ENCODE measurements at places on chromosomes 1 and 21.

GRCh38 chr1:228316589-228317387 is 89.8 kb downstream of the TRIM11 start:
- no peak for DNase-seq

DNA sequence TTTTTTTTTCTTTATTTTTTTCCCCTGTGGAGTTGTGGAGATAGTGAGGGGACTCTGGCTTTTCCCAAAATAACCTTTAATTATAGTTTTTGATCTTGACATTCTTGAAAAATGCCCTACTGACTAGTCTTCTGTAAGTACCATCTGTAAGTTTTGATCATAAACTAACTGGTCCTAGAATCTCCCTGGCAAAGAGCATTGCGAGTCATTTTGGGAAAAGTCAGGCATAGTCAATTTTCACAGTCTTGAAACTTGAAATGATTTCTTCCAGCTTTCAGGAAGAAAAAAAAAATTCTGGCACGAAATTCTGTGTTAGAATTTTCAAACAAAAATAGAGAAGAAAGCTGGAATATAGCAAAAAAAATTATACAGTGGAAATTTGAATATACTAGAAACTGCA is 181.2 kb upstream of the SNX7 start:
- DNase-seq = no peak

- peak; percentile 25 for DNase-seq
Measured at GRCh38 chr1:197304638-197305200, 36.7 kb downstream of the CRB1 start.

DNA sequence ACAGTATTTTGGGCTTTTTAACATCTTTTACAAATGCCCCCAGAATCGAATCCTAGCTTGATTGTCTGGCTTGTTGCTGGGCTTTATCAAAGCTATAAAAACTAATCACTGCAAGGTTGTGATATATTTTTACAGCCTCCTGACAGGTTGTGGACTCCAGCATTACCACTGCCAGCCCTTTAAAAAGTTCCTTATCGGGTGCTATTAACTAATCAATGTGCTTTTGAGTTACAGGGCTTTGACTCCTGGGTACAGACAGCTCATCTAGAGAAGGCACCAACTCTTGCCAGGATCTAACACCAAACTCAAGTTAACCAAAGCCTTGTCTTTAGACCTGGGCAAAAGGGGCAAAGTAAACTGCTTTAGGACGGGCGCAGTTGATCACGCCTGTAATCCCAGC is 16.6 kb downstream of the GON4L start:
- no peak for DNase-seq

DNA sequence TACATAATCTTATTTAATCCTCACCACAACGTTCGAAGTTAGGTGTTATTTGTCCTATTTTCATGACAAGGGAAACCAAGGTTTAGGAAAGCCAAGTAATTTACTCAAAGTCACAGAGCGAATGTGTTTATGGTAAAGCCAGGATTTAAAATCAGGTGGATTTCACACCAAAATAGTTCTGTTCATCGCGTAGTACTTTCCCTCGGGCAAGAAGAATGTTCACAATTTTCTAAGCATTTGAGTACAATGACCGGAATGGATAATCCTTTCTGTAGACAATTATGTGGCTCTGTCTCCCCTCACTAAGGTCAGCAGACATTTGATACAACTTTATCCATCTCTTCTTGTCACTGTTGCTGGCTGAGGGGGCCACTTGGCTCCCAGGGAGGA is 204.2 kb downstream of the ST6GALNAC3 start:
- DNase-seq = no peak

- no peak for DNase-seq
Measured at GRCh38 chr1:36835017-36835695, 199.2 kb downstream of the GRIK3 start.
